ENCODE measurements at places on chromosomes 2 and 18.

DNA sequence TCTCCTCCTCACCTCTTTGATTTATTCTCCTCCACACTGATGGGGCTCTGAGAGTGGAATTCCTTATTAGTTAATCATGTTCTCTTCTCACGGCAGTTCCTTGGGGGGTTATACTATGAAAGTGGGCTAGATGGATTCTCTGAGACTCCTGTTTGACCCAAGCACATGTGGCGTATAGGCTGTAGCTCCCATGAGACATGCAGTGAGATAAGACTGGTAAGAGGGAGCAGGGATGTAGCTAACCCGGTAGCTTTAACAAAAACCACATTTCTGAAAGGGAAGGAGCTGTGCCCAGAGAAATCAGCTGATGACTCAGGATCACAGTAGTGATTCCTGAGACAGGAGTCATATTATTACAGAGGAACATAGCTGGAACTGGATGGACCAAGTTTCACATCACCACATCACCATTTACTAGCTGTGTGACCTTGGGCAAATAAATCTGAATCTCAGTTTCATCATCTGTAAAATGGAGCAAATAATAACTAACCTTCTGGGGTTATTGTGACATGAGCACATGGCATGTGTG, 82.9 kb downstream of the CRIM1 start:
- DNase-seq, result no peak

DNA sequence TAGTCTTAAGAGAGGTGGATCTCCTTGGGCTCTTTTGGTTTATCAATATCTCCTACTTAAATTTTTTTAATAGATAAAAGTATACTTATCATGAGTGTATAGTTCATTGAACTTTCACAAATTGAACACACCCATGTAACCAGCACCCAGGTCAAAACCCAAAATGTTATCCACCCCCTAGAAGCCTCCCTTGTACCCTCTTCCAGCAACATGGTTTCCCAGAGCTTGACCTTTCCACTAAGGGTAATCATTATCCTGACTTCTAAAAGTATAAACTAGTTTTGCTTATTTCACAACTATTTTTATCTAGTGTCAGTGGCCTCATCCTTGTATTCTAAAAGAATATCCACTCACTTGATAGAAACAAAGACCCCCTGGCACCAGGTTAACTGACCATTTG, 106.8 kb downstream of the MDH1 start:
- DNase-seq, result no peak

DNA sequence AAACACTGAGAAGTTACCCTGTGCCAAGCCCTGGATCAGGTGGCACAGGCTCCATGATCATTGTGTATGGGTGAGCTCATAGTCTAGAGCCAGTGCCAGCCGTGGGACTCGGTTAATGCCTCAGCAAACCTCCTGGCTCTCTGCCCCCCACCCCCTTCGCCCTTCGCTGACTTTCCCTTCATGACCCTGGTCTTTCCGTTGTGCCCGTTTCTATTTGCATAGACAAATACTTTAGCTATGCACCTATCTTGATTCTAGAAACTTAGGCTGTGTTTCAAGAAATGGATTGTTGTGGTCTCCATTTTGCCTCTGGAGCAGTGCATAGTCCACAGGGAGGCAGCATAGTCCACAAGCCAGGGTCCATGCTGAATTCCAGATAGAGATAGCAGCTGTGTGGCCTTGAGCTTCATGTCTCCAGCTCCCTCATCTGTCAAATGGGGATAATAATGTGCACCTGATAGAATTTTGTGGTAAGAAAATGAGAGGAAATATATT, 44.8 kb upstream of the KDM3A start:
- no peak for DNase-seq

DNA sequence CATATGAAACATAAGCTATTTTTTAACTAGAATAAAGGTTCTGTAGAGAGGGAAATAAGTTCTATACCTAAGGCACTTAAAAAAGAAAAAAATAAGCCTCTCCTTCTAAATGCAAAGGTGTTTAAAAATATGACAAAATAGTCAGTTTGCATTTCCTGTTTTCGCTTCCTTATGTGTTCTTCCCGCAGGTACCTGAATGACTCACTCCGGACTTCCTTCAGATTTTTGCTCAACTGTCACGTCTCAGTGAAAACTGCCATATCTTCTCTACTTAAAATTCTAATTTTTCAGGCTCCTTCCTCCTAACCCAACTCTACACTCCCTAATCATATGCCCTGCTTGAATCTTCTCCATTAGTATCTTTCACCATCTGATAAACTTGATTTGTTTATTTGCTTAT, 1333.1 kb downstream of the LRP1B start:
- no peak for DNase-seq

- no peak for DNase-seq
Observed at GRCh38 chr2:70104231-70105111, 17.2 kb downstream of the PCBP1 start.

Data from activated T-helper 1 cell treated with anti-CD3 and anti-CD28 coated beads, Interleukin-2, amount 50 U/mL, for 16 hours (primary cell).